ENCODE measurements at places on chromosomes 6 and 20.

GRCh38 chr6:92124200-92124651 lies 1295.1 kb downstream of the EPHA7 start:
- DNase-seq, result no peak

DNA sequence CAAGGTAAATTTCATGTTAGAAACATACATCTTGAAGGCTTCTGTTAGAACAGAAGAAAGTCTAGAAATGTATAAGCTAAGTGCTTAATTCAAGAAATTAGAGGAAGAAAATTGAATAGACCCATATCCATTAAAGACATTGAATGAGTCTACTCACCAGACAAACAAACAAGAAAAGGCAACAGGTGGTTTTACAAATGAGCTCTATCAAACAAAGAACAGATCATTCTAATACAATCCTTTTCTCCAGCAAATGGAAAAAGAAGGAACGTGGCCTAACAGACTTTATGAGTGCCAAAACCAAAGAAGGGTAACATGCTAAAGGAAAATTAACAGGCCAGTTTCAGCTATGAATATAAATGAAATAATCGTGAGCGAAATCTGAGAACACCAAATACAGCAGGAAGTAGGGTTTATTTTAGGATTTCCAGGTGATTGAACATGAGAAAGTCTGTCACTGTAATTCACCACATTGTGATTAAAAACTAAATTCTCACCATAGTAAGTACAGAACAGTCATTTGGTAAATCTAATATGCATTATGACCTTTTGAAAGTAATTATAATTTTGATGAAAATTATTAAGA lies 22.6 kb downstream of the MTHFD1L start:
- no peak for DNase-seq

- DNase-seq, result no peak
Measured at GRCh38 chr6:137740967-137741761, 125.9 kb upstream of the TNFAIP3 start.

DNA sequence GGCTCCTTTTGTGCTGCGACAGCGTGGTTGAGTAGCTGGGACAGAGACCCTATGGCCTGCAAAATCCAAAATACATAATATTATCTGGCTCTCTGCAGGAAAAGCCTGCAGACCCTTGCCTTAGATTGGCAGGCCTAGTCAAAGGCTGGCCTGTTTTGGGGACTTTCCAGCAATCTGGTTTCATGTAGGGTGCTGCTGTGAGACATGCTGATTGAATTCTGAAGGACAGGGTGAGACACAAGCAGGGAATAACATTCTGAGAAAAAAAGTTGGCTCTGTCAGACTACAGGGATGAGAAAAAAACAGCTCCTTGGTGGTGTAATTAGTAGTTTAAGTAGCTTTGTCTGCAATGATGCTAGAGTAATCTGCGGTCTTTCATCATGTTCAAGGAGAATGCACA lies 402.7 kb upstream of the AGPAT4 start:
- DNase-seq, result no peak

- DNase-seq, result peak; percentile 65
Measured at GRCh38 chr6:24581084-24581669, 64.8 kb downstream of the KIAA0319 start.

GRCh38 chr6:26249707-26249956 lies 115.4 kb upstream of the BTN3A2 start:
- no peak for DNase-seq

- no peak for DNase-seq
Measured at GRCh38 chr20:7358670-7359069, 581.6 kb downstream of the HAO1 start.

DNA sequence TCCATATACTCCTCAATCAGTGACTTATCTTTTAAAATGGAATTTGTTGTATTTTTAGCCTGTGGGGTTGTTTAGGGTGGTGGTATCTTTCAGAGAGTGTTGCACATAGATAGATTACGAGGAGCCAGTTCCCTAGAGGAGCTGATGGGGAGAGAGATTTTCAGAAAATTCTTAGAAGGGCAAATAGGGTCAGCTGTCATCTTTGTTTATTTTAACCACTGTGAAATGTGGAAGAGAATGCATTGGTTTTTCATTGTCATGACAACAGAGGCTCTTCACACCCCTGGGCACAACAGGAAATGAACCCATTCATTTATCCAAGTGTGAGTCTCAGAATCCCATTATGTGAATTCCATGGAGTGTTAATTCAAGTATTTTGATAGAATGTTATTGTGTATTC lies 188.4 kb downstream of the JARID2 start:
- DNase-seq, result no peak

DNA sequence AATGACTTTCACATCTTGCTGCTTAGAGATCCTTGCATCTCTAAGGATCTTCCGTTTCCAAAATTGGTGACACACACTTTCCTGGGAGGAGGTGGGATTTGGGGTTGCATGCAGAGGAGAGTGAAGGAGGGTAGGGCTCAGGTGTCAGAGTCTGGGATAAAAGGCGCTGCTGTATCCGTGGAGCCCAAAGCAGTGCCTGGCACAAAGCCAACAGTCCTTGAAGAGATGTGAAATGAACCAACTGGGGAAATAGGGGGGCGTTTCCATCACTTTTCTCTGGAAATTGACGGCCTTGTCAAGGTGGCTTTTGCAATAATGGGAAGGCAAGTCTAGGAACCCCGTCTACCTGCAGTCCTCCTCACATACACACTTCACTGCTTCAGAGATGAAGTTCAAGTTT lies 59.5 kb upstream of the NELFCD start:
- DNase-seq, result no peak

DNA sequence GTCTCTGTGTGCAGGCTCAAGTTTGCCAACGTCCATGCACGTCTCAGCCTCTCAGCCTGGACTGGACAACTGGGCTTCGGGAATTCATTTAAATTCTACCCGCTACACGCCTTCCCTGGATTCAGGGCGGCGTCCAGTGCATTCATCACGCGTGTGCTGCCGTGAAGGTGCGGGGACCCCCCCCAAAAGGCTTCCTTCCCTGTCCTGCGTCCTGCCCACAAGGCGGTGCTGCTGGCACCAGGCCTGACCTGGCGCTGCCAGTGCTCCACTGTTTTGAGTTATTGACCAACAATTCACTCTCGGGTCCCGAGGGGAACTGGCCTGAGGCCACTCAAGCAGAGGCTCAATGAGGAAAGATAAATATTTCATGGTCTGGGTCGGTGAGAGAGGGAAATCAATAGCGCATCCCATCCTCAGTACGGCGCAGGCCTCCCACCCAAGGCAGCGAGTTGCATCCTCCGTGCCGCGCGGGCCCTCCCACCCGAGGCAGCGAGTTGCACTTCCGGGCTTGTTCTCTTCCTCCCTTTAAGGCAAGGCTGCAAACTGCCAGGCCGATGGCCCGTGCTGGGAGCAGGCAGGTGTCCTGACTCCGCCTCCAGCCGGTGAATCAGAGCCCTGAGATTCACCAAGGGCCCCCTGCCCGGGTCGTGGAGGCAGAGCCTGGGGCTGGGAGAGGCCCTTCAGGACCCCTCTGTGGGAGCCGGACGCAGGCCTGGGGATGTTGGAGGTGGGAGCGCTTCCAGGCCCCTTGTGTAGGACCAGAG lies 22.8 kb upstream of the BHLHE23 start:
- no peak for DNase-seq

GRCh38 chr20:21028436-21028835 lies 77.7 kb downstream of the LINC00237 start:
- DNase-seq, result no peak

DNA sequence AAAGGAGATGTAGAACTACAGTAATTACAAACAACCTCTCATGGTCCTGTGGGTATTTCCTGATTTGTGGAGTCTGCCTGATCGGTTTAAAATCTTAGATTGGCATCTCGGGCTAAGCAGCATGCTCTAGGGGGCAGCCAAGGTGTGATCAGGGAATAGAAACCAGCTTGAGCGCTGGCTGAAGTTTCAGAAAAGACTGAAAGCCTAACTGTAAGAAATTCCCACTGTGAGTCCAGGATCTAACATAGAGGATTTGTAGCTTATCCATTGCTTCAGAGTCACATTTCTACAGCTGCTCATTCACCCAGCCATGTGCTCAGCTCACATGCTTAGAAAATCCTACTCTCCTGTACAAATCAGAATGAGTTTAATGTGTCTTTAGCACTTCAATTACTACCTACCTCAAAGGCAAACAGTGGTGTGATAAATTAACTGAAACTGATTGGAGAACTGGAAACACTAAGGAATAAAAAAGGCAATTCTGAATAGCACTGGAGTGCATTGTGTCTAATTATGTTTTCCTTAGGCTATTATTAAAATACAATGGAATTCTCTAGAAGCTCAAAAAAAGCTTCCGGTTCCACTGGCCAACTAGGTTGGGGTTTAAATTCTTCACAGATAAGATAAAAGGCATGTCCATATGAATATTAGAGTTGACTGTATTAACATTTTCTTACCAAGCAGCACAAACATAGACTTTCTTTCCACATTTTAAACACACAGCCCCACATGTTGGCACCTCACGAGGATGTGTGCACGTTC lies 73.8 kb upstream of the MPC1 start:
- no peak for DNase-seq

DNA sequence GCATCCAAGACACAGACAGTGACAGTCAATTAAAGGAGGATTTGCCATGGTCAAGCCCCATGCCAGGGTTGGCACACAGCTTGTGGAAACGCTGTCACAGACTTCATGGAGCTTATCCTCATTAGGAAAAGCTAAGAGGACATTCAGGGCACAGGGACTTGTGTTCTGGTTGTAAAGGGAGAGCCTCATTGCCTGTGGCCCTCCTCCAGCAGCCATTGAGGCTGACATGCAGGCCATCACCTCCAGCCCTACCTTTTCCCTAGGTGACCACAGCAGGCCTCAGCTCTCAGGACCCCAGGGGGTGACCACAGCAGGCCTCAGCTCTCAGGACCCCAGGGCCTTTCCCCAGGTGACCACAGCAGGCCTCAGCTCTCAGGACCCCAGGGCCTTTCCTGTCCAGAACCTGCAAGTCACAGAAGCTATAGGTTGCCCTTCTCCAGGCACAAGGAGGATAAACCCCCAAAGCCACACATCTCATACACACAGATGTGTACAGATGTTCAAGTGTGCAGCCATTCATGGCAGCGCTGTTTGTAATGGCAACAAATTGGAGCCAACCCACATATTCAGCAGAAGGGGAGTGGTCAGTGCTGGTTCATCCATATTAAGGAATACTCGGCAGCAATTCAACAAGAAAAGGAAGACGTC lies 26.1 kb downstream of the DUSP22 start:
- no peak for DNase-seq
